Activated CD8-positive, alpha-beta memory T cell treated with anti-CD3 and anti-CD28 coated beads for 1 hour (primary cell): ENCODE measurements at places on chromosomes 12 and 14.

DNA sequence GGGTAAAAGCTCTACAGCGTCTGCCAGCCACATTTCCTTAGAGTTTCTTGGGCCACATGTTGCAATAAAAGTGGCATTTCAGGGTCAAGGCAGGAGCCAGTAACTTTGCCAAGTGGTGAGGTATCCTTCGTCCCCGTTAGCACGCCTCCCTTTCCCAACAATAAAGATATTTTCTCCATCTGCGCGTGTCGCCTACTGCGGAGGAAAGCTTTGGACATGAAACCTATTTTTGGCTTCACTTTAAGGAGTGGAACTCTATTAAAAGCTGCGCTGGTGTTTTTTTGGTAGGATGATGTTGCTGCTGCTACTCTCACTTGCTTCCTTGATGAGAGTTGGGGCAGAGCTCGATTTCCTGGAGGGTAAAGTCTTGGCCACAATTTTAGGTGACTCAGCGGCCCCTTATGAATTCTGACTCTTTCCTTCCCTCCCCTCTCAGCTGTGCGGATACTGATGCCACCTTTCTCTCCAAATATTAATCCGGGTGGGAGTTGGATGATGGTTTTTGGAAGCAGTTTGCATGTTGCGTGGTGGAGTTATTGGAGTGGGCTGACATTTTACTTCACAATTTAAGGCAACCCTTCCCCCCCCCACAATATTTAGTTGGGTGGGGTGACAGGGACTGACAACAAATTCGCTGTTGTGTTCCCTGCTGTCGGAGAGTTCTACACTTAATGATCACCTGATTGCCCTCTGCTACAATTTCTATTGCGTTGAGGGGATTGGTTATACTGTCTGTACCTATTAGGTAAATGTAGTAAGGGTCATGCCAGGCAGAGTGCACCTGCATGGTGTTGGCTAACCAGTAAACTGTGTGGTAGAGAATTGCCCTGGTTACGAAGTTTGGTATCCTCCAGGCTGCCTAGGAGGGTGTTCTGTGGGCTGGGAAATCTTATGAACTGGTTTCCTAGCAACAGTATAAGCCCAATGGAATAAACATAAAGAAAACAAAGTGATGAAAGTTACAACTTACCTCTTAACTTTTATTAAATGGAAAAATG is 1.1 kb downstream of the CCDC91 start:
- DNase-seq, result no peak

DNA sequence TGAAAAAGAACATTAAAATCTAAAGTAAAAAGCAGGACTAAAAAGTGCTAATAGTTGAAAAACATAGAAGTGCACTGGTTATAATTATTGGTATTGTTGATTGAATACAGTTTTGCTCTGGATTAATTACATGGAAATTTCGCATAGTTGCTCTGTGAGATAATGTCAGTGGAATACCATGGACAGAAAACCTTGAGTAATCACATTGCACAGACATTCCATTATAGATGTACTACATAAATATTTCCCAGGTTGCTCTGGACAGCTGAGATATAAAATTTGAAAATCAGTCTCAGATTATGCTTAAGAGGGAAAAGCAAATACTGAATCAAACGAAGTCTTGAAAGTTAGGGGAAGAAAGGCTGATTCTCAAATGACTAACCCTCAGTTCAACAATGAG is 439.3 kb upstream of the FLRT2 start:
- DNase-seq, result no peak

DNA sequence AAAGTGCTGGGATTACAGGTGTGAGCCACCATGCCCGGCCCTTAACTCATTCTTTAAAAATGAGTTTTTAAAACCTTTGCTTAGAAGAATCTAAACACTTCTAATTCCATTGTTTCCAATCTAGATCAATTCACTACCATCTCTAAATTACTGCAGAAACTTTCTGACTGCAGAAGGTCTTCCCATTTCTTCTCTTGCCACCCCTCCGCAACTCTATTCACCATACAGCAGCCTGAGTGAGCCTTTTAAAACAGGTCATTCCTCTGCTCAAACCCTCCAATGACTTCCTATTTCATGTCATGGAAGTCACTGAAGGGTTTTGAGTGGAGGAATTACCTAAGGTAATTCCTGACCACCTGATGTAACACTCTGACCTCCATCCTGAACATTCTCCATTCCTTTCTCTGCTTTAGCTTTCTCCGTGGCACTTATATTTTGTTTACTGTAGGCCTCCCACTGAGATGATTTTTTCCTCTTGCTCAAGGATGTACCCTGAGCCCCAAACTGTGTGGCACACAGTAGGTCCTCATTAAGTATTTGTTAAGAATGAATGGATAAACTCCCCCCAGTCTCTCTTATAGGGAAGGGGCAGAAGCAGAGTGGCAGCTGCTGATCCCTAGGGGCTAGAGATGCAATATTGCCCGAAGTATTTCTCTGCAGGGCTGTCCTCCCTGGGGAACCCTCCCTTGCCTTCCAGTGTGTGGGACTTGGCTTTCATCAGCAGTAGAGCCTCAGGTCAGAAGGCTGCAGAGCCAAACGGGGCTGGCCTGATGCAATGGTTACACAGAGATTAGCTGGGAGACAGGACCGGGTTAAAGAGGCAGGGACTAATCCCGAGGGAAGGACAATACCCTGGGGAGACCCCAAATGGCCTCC is 1.2 kb downstream of the DDIT3 start:
- no peak for DNase-seq

DNA sequence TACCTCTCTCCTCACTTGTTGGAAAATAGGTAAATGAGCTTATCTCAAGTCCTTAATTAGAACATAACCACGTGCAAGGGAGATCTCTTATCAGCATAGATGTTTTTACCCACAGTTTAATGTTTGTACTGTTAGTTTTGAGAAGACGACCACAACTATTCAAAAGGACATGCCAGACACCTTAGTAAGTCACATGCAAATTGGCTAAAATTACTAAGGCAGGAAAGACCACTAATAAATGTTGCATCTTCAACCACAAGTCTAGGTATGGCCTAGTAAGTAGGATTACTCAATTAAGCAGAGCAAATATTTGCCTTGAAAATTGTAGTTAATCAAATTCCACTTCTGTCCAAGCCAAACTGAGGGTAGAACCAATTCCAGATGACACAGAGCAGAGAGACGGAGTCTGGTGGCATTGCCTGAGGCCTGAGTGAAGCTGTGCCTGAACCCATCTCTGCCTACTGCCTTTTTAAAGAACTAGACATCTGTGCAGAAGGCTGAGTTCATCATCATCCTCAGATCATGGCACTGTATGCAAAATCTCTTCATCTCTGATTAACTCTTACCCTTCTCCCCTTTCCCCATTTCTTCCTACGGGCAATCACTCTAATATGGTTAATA is 29.7 kb upstream of the CHST11 start:
- no peak for DNase-seq

DNA sequence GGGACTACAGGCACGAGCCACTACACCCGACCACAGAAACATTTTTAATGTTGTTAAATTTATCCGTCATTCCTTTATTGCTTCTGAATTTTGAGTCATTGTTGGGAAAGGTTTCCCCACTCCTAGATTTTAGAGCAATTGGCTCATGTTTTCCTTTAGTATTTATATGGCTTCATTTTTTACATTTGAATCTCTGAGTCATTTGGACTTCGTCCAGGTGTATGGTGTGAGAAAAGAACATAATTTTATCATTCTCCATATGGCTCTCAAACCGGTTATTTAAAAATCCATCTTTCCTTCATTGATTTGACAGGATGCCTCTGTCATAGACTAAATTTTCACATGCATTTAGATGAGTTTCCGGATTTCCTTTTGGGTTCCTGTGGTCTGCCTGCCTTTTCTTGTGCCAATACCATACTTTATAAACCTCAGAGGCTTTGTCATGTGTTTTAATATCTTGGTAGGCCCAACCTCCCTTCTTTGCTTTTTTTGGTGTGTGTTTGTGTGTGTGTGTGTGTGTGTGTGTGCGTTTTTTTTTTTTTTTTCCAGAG is 30.9 kb downstream of the LRTM2 start:
- no peak for DNase-seq

- DNase-seq, result no peak
Measured at GRCh38 chr14:64195199-64195598, 99.0 kb downstream of the ESR2 start.
